GM23338 (cell line): ENCODE measurements at places on chromosomes 3 and 15. TPM values are rescaled to one million over a fixed set of nuclear protein-coding genes. Genes with fewer than 3 reads are reported as not detected.

DNA sequence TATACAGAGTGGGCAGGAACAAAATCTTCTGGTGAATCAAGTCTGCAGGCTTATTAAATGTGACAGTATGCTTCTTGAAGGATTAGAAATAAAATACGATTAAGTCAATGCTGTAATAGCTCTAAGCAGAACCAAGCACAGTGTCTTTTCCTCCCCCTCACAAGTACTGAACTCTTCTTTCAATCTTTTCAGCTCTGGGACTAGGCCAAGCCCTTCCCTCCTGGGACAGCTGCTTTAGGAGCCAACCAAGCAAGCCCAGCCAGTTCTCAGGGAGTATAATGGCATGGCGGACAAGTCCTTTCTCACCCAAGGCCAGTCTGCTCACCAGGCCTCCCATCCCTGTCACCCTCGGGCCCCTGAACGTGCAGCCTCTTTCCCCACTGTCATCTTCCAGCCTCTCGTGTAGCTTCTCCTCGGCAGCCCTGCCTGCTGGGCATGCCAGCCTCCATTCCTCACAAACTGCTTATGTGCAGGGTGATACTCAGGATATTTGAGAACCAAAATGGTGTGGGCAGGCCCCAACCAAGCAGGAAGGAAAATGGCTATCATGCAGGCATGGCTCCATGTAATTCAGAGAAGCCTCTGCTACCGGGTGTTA, 8.4 kb upstream of the PPP1R2 start:
- H3K36me3 ChIP-seq: no peaks in the 10 kb centered on the region
- H3K27me3 ChIP-seq: no peaks in the 10 kb centered on the region
- DNase-seq: no peak
- H3K4me1 ChIP-seq: peaks cover 24% of the 10 kb centered on the region

- no peak overlapping the region for H3K4me3 ChIP-seq
- peaks cover 13% of the 10 kb centered on the region for H3K4me1 ChIP-seq
- peak; percentile 65 for DNase-seq
Observed at GRCh38 chr3:120147072-120147871, 53.0 kb upstream of the GSK3B start.

DNA sequence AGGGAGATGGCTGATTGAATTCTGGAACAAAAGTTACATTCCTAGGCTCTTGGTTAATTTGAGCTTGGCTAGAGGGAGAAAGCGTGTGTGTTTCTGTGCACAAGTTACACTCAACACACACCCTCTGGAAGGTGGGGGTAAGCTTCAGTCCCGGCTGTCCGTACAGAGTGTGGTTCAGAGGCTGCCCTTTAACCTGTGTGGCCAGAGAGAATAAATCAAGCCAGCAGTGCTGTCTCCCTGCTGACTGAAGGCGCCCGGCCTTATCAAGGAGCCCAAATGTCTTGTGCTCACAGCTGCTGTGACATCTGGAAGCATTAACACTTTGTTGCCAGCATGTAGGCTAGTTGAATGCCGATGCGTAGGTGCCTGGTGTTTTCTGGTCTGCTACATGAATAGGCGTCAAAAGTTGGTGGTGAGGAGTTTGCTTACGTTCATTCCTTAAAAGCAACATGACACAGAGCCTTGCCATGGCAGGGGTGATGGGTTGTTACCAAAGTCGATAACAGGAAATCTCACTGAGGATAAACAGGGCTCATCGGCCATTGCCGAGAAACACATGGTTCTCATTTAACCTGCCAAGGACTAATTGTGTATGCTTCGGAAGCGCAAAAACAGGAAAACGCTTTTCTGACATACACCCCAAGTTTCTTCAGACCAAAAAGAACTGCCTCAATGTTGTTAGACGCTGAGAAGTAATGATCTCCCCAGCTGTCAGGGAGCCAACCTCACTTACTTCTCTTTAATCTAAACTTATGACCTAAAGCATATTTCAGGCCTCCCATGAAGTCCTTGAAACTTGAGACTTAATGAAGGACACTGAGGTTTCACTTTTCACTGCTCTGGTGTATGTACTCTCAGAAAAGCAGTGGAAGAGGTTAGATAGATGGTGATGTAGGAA, 95.8 kb upstream of the CTDSPL start:
- no peak overlapping the region for H3K4me3 ChIP-seq
- DNase-seq: no peak
- H3K27ac ChIP-seq: no peak overlapping the region
- H3K36me3 ChIP-seq: no peaks in the 10 kb centered on the region
- H3K4me1 ChIP-seq: peaks cover 33% of the 10 kb centered on the region

DNA sequence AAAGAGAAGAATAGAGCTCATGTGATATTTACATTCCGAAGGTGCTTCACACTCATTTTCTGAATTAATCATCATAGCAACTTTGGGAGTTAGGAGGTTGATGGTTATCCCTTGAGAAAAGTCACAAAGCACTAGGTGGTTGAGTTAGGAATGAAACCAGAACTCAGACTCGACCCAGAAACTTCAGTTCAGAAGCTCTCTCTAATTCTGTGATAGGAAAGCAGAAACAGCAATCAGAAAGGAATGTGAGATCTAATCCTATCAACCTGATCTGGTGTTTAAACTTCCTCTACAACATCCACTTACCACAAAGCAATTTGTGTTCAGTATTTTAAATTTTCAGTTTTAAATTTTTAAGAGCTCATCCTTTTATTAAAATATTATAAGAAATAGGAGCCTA, 211.2 kb downstream of the CNTN3 start:
- DNase-seq: peak; percentile 4
- H3K4me1 ChIP-seq: no peaks in the 10 kb centered on the region
- no peak overlapping the region for H3K4me3 ChIP-seq
- H3K36me3 ChIP-seq: no peaks in the 10 kb centered on the region

GRCh38 chr3:190731596-190731995, 130.9 kb downstream of the GMNC start:
- H3K36me3 ChIP-seq: no peaks in the 10 kb centered on the region
- no peaks in the 10 kb centered on the region for H3K27me3 ChIP-seq
- H3K4me3 ChIP-seq: no peak overlapping the region

DNA sequence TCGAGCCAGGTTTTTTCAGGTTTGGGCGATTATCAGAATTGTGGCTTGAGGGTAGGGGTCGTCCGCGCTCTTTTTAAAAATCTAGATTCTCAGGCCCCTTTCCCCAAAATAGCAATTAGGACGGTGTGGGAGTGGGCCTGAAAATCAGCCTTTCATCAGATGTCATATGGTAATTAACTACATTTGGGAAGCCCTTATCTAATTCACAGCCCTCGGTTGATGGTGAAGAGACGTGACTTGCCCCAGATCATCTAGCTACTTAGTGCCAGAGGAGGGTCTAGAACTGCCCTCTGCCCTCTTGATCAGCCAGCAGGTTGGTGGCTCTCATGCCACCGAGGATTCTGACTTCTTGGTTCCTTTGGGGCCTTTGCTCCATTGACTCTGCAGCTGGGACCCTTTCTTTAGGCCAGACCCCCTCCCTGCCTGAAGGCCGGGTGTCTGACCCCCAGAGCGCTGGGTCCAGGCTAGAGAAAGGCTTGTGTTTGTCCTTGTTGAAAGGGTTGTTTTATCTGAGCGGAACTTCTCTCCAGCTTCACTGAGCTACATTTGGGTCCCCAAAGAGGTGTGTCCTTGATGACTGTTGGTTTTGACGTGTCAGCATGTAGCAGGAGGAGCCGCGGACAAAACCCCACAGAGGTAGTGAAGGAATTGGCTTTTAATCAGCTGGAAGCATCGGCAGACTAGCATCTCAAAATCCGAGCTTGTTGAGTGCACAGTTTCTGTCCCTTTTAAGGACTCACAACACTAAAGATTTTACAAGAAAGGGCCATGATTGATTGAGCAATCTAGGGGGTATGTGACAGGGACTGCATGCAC, 857 bp downstream of the AEN start:
- peaks cover 29% of the 10 kb centered on the region for H3K36me3 ChIP-seq
- no peaks in the 10 kb centered on the region for H3K27me3 ChIP-seq
- DNase-seq: no peak
- H3K27ac ChIP-seq: peak overlapping the region; percentile 87
- peaks cover 52% of the 10 kb centered on the region for H3K4me1 ChIP-seq
- H3K4me3 ChIP-seq: peak overlapping the region; percentile 100

- DNase-seq: no peak
- H3K27ac ChIP-seq: no peak overlapping the region
- H3K4me3 ChIP-seq: no peak overlapping the region
- H3K4me1 ChIP-seq: no peaks in the 10 kb centered on the region
- H3K36me3 ChIP-seq: no peaks in the 10 kb centered on the region
Observed at GRCh38 chr3:23111286-23111685, 91.8 kb upstream of the UBE2E2 start.

- no peak for DNase-seq
- no peak overlapping the region for H3K27ac ChIP-seq
- no peaks in the 10 kb centered on the region for H3K36me3 ChIP-seq
- H3K4me1 ChIP-seq: peaks cover 22% of the 10 kb centered on the region
- H3K4me3 ChIP-seq: no peak overlapping the region
Observed at GRCh38 chr15:101012326-101013200, 93.4 kb downstream of the LRRK1 start.

DNA sequence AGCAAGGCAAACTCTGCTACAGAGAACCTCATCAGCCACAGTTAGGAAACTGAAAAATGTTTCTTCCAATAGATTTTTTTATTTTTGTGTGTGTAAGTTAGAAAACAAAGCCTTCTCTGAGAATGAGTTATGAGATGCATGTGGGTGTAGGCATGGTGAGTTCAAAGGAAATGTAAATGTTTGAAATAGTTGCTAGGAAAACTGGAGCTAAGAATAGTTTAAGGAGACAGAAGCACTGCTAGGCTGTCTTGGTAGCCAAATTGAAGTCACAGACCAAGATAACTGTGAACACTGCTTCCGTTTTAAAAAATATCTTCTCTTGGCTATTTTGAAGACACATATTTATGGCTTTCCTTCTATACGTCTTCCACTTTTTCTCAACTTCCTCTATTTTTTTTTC, 1501.2 kb upstream of the CADM2 start:
- H3K36me3 ChIP-seq: no peaks in the 10 kb centered on the region
- no peak overlapping the region for H3K4me3 ChIP-seq
- no peak overlapping the region for H3K27ac ChIP-seq
- H3K4me1 ChIP-seq: peaks cover 8% of the 10 kb centered on the region; the same call in 1 of the 2 replicates
- no peaks in the 10 kb centered on the region for H3K27me3 ChIP-seq
- no peak for DNase-seq

TM4SF18 gene
- polyA plus RNA-seq: 1.4 and 2.0 TPM in 2 replicates

ITGA11 gene
- 0.14 and 0.40 TPM in 2 replicates for polyA plus RNA-seq

GRM7 gene
- polyA plus RNA-seq: 0.40 and 0.56 TPM in 2 replicates

FES gene
- polyA plus RNA-seq: 2.7 and 3.1 TPM in 2 replicates

RBP2 gene
- not detected in 2 replicates for polyA plus RNA-seq

PDIA3 gene
- polyA plus RNA-seq: 585 and 631 TPM in 2 replicates

DNAJC13 gene
- polyA plus RNA-seq: 8.3 and 9.4 TPM in 2 replicates

ISLR gene
- polyA plus RNA-seq: 0.09 and 0.55 TPM in 2 replicates
